ENCODE measurements at places on chromosomes 11 and 22.
A peak's percentile ranks its signal among the peaks of the same experiment; 100 is the strongest.

DNA sequence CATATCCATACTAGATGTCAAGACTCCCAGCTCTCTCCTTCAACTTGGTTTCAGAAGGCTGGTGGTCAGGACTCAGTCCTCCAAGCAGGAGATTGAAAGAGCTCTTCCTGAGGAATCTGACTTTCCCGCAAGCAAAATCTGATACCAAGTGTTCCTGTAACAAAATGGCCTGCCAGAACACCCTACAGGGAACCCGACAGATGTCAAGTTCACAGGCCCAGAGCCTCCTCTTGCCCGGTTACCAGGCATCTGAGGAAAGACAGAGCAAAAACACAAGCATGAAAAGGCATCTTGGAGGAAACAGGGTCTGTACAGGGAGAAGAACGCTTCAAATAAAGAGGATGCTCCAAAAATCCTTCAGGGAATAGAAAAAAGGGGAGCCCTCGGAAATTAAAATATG lies 8.7 kb upstream of the KCNJ5 start:
- no peak for DNase-seq

DNA sequence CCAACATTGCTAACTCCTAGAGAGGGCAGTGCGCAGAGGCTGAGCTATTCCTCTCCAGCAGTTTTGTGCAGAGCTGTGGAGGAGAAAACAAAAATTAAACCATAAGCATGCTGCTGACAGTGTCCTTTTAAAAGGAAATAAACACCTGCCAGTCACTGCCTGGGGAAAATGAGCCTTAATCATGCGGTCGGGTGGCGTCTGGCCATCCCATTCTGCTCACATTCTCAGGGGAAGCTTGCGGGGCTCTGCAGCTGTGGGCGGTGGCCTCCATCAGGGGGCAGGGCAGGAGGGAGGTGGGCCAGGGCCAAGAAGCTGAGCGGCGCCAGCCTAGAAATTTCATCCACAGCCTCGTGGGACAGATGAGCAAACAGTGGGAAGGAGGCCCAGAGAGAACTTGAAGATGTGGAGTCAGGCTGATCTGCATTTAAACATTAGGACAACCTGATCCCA lies 71.0 kb upstream of the TP53I11 start:
- no peak for DNase-seq

- DNase-seq = peak; percentile 26
Measured at GRCh38 chr11:35247428-35247827, 108.5 kb downstream of the CD44 start.

DNA sequence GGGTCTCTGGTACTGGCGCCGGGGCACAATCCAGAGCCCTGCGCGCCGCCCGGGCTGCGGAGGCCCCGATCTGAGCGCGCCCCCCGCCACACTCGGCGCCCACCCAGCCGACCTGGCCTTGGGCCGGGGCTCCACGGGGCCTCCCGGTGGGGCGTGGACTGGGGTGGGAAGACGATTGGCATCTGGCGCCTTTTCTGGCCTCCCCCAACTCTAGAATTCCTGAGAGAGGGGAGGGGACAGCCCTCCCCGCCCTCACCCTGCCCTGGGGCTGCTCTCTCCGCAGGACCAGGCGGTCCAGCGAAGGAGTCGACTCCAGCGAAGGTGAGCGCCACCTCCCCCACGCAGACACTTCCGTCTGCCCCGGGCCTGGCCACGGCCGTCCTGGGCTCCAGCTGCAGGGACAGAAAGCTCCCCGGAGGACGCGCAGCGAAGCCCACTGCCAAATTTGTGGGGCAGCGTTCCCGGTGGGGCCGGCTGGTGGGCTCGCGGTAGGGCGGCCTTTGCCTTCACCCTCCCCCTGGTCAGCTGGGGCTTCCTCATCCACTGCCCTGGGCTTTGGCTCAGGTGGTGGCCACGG lies 593 bp downstream of the SSH3 start:
- DNase-seq = no peak

DNA sequence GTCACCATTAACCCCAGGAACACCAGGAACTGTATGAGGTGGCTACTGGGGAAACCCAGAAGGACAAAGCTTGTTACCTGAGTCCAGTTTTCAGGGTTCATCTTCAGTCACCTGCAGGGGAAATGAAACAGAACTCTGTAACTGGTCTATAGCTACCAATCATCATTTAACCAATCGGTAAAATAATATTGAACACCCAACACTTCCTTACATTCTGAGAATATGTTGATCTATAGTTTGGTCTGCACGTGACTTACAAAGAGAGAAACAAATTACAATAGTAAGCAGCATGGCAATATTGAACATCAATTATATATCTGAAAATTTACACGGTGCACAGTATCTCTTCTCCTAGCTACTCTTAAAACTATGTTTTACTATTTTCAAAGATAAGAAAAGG lies at the start of gene OR6T1:
Gene OR6T1 (minus strand): TSS at position 101 of the 400 bp plus-strand sequence. CDS start 0 bp downstream, at position 101.
- no peak for DNase-seq

DNA sequence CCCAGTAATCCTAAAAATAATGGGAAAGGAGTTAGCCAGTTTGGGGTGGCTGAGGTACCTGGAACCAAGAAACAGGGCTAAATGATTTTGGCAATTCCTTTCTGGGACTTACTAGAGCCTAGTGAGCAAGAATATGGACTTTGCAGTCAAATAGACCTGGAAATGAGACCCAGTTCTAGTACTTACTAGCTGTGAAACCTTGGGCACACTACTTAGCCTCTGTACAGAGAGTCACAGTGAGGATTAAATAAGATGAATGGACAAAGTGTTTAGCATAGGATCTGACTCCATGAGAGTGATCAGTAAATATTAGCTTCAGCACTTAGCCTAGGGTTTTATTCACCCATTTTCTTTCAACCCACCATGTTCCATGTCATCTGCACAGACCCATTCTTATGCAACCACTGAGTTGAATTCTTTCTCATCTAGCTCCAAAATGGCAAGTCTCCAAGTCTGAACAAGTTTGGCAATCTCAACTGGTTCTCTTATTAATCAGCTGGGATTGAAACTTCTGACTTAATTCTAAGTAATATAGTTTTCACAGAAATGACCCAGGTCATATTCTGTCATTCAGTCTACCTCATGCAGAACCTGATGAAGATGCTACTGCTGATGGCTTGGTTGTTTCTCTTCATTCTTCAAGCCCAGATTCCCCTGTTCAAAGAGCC lies 15.0 kb upstream of the SORL1 start:
- no peak for DNase-seq
